ENCODE measurements at places on chromosomes 3 and 15.

DNA sequence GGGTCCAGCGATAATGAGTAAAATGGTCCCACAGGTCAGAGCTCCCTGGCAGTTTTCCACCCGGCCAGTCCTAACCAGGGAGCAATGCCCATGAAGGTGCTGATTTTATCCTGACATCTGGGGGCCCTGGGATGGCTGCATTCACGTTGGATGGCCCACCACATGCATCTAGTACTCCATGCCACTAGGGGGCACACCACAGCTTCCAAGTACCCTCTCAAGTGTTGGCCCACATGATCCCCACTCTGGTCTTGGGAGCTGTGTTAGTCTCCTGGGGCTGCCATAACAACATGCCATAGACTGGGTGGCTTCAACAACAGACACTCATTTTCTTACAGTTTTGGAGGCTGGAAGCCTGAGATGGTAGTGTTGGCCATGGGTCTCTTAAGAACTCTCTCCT is 225.5 kb downstream of the SLCO3A1 start:
- DNase-seq = no peak

- DNase-seq = no peak
These were observed 90.5 kb downstream of the FAM227B start for GRCh38 chr15:49530092-49530491.

GRCh38 chr3:61685755-61686154 is 124.4 kb downstream of the PTPRG start:
- DNase-seq = no peak

GRCh38 chr3:108472001-108472591 is 38.3 kb downstream of the MYH15 start:
- DNase-seq = peak; percentile 56

DNA sequence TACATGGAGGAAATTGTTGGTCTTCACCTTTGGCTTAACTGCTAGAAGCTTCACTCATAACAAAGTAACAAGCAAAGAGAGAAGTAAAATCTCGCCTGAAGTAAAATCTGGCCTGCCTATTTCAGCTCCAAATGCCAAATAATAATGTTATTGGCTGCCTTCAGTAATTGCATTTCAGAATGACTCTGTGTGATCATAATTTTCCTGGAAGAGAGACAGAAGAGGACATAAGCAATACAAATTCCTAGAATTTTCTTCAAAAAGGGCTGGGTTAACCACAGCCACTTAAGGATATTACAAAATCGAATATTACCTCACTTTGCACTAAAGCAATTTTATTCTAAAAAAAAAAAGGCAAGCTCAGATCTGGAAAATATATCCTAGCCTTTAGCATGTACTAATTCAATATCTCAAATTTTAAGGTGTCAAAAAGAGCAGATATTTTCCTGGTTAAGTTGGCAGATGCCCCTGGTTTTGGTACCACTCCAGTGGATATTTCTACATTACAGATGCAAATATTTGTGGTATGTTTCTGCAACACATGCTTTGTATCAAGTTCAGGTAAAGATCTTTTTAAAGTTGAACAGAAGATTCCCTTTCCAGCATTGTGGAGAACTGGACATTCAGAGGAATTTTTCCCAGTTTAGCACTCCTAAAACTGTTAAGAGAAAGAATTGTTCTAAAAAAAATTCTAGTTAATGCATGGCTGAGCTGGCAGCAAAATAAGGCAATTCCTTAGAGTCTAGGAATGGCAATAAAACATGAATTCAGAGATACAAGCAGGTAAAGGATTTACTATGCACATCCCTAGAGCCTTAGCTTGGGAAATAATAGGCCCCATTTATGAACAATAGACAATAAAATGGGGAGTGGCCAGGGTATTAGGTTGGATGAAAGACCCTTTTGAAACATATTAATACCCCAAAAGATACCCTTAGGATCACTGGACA is 116.7 kb downstream of the STAC start:
- DNase-seq = no peak

Data from Caki2 (cell line).